ENCODE measurements at places on chromosomes 5 and 9.

GRCh38 chr5:78411586-78411985 is 51.2 kb downstream of the SCAMP1 start:
- DNase-seq = no peak

DNA sequence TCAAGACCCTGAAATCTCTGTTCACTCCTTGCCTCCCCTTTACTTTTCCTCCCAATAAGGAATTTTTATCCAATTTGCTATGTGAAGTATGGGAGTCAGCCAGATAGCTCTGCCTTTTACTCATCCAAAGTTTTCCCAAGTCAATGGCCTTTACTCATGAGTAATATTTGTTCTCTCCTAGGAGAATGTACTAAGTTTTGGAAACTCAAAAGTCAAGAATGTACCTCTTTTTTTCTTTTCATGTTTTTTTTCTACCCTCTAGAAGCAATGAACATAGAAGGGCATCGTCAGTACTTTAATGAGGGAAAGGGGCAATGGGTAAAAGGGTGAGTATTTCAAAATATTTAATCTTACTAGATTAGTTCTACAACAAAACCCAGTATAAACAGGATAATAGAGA is 140.2 kb upstream of the SGCD start:
- DNase-seq = no peak

GRCh38 chr5:5159282-5160103 is 19.4 kb downstream of the ADAMTS16 start:
- no peak for DNase-seq

GRCh38 chr9:114387680-114388356 is at the start of gene AKNA:
TSS of gene AKNA (minus strand) at chr9:114387982. CDS start at chr9:114381333, 6,649 bp downstream.
- DNase-seq = peak; percentile 69

GRCh38 chr5:92605591-92605990 is 975.4 kb downstream of the NR2F1-AS1 start:
- DNase-seq = no peak

DNA sequence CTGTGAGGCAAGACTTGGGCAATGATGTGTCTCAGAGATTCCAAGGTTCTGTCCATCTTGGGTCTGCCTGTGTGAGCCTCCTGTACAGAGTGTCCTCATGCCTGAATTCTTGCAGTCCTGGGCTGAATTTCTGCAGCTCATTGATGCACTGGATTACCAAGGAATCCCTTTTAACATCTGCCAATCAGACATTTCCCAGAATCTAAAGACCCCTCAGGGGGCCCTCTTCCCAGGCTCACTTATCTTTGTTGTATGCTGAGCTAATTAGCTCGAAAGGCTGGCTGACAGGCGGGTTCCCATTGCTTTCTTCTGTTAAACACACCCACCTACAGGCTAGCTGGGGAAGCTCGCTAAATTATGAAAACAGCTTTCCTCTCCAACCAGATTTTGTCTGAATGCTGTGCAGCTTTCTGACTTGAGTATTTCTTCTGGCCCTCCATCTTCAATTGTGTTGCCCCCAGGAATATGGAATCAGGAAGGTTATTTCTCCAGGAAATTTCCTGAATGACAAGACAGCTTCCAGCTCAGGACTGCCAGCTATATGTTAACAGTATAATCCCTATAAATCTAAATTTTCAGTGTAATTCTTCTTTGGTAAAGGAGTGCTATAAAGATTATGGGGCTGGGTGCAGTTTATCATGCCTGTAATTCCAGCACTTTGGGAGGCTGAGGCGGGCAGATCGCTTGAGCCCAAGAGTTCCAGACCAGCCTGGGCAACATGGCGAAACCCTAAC is at the start of gene LIX1:
LIX1 (minus strand) TSS at position 91 of the 734 bp plus-strand sequence; CDS start at position 56, 35 bp downstream.
- no peak for DNase-seq

GRCh38 chr9:130630506-130631330 is 33.7 kb upstream of the PRDM12 start:
- no peak for DNase-seq

GRCh38 chr5:53963958-53964357 is 346.4 kb downstream of the ARL15 start:
- no peak for DNase-seq

- no peak for DNase-seq
Measured at GRCh38 chr5:135223891-135224625, 175.0 kb downstream of the MACROH2A1 start.

GRCh38 chr5:181109489-181110013 is 21.4 kb downstream of the OR2V1 start:
- no peak for DNase-seq

DNA sequence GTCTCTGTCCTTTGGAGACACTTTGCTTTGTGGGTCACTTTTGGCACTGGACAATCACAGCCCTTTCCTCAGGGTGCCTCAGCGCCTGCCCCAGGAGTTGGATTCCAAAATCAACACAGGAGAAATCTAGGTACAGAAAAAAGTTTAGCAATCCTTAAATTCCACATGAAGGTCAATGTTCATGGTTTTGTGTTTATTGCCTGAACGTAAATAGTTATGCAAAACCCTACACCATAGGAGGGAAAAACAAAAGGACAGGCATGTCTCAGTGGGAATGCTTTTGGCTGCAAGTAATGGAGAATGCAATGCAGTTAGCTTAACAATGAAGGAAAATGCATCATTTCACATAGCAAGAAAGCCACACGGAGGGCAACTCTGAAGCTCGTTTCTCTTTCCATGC is 6.5 kb upstream of the HMCN2 start:
- no peak for DNase-seq

DNA sequence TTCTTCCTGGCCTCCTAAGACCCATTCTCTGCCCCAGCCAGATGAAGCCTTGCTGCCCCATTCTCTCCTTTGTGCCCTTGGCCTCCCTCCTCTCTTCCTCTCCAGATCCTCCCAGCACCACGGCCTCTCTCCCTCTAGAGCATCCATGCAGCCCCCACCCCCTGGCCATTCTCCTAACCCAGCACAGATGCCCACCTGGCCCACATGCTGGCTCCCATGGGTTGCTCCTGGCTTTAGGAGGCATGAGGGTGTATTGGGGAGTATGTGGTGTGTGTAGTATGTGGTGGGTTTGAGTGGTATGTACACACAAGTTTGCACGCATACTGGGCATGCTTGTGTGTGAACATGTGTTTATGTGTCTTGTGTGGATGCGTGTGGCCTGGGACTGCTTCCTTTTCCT is 47.1 kb downstream of the FOXI1 start:
- DNase-seq = no peak

DNA sequence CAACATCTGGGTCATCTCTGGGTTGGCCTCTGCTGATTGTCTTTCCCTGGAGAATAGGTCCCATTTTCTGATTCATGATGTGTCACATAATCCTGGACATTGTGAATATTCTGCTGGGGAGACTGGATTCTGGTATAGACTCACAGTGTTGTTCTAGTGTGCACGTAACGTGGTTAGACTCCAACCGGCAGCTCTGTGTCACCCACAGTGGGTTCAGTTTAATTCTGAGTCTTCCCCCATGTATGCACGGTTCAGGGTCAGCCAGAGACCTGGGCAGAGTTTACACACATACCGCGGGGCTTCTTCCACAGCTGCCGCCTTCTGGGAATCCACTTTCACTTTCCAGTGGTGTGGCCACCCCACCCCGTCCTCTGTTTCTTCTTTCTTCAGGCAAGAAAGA is 38.0 kb upstream of the LRRC14B start:
- no peak for DNase-seq

- no peak for DNase-seq
Measured at GRCh38 chr5:151905557-151905961, 19.1 kb downstream of the GLRA1 start.

DNA sequence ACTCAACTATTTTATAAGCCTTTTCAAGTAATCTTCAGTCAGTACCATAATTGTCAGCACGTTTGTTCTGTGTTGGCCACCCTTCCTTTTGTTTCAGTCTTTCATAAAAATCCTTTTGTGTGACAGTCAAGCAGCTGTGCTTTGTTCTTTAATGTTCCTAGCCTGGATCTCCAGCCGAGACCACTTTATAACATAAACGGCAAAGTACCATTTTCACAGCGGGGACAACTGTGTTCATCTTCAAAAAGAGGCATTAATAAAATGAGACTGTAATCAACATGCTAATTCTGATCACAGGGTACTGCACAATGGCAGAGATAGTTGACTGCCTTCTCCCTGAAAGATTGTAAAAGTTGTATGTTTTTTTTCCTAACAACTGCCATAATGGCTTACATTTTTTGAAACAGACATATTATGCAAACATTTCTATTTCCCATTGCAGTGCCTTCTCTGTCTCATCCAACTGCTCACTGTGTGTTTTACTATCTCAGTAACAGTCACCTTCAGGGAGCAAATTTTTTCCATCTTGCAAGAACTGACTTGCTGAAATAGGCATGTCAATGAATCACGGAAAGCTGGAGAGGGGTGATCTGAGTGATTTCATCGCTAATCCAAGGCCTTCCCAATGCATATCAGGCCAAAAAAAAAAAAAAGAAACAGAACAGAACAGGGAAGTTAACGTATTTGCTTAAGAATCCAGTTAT is 828.5 kb upstream of the DMAC1 start:
- no peak for DNase-seq

GRCh38 chr9:83219154-83219923 is 156.4 kb upstream of the RASEF start:
- no peak for DNase-seq

DNA sequence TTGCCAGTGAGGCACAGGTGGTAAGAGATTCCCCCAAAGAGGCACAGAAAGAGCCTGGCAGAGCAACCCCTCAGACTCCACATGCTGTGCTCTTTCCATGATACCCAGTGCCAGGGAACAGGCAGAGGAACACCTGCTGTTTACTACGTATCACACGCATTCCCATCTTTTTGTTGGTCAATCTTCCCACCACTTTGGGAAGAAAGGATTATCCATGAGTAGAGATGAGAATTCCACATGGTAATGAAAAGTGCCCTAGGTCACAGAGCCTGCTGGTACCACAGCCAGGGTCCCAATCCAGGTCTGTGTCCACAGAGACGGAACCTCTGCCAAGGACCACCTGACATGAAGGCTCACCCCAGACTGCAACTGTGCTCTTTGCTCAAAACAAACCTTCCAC is 86.6 kb downstream of the LHFPL2 start:
- DNase-seq = no peak

GRCh38 chr5:162193012-162193411 is 125.4 kb downstream of the GABRG2 start:
- no peak for DNase-seq

DNA sequence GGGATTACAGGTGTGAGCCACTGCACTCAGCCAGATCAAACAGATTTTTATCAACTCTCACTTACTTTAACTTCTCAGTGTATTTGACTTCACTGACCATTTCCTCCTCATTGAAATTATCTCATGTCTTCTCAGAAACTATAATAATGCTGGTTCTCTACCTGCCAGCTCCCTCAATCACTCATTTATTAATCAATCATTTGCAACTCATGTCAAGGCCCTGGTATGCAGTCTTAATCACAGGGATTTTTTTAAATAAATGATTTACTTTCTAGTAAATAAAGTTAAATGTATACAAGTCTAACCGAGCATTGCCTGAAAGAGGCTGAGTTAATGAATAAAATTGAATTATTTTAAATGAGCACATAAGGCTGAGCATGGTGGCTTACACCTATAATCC is 63.3 kb downstream of the PLPP1 start:
- DNase-seq = no peak

GRCh38 chr5:139646912-139647505 is 1.1 kb upstream of the CXXC5 start:
- DNase-seq = no peak

- no peak for DNase-seq
Measured at GRCh38 chr9:14547245-14548060, 145.8 kb downstream of the ZDHHC21 start.

GRCh38 chr5:119022017-119022745 is 33.8 kb upstream of the DTWD2 start:
- no peak for DNase-seq

- DNase-seq = no peak
Measured at GRCh38 chr5:74235552-74235951, 405.0 kb downstream of the ENC1 start.

GRCh38 chr5:139385061-139386049 is 2.3 kb upstream of the SLC23A1 start:
- no peak for DNase-seq

DNA sequence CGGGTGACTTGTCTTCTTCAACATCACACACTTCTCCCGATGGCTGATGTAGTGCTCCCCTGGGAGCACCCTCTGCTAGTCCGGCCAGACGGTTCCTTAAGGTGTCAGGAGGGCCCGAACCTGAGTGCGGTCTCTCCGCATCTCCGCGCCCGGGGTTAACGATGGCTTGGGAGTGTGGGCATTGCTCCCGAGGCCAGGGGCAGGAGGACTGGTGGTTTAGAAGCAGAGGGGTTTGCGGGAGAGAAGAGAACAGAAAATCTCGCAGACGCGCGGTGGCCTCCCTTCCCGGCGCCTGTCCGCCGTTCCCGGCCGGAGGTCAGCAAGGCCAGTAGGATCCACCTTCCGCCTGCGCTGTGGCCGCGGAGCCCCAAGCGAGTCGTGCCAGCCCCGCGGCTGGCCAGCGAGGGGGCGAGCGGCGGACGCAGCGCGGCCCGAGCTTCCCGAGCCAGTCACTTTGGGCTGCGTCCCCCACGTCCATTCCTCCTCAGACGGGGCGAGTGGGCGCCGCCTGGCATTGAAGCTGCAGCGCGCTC is 700 bp downstream of the CDO1 start:
- DNase-seq = no peak

DNA sequence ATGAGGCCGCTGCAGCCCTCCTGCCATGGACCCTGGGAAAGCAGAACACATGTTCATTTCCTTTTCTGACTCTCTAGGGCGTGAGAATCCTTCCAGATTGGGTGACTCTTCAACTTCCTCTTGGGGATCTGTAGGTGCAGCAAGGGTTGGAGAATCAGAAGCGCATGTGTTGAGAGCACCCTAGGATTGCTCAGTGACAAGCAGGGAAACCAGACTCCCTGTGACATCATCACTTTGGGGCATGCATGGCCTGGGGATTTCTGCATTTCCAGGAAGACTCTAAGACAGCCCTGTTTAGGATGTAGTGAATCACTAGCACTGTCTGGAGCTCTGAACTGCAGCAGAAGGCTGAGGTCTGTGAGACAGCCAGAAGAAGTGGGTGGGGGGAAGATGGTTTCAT is 15.1 kb upstream of the LCP2 start:
- DNase-seq = no peak

- DNase-seq = no peak
Measured at GRCh38 chr5:164472165-164472564, 966.7 kb downstream of the MAT2B start.

DNA sequence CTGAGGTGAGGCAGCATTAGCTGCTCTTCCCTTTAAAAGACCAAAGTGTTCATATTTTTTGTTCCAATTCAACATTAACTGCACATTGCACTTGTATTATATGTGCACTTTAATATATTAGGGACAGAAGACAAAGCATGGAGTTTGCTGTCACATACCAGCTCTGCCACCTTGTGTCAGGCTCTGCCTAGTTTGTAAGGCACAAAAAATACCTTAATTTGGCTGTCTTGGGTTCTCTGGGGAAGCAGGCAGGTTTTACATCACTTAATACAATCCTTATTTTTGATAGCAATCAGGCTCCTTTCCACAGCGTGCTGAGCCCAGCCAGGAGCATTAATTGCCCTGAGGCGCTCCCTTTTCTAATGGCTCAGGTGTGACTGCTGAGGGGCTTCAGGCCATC is 131.8 kb downstream of the SCAMP1 start:
- DNase-seq = no peak

DNA sequence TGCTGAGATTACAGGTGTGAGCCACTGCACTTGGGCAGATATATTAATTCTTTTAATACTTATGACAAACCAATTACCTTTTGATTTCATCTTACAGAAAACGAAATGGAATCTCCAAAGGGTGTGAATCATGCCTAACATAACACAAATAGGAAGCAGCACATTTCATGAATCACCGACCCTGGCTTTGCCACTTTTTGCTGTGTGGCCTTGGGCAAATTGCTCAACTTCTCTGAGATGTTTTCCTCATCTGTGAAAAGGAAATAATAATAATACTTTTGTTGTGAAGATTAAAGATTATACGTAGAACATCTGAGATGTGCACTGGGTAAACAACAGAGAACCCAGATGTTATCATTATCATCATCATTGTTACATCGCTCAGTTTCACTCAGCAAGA is 50.7 kb upstream of the FREM1 start:
- DNase-seq = no peak

All from stimulated activated CD4-positive, alpha-beta T cell treated with anti-CD3 and anti-CD28 coated beads, Interleukin-2, amount 100 ng/mL, for 48 hours (primary cell).